Stimulated activated CD8-positive, alpha-beta memory T cell treated with anti-CD3 and anti-CD28 coated beads, Interleukin-4, amount 100 ng/mL, for 1 hour (primary cell): ENCODE measurements at places on chromosomes 2 and 18.

GRCh38 chr18:45330170-45330594 is 285.1 kb upstream of the SLC14A2 start:
- no peak for DNase-seq

DNA sequence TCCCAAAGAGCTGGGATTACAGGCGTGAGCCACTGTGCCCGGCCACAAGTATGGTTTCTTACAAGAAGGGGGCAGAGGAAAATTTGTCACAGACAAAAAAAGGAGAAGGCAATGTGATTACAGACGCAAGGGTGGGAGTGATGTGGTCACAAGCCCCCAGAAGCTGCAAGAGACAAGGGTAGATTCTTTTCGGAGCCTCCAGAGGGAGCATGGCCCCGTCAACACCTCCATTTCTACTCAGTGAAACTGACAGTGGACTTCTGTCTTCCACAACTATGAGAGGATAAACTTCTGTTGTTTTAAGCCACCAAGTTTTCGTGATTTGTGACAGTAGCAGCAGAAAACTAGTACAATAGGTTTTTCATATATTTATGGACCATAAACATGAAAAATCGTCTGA is 2.1 kb upstream of the TCF7L1 start:
- DNase-seq, result no peak

GRCh38 chr2:216991563-216991962 is 131.7 kb upstream of the TNP1 start:
- no peak for DNase-seq

GRCh38 chr2:181367906-181368435 is 89.2 kb upstream of the ITGA4 start:
- no peak for DNase-seq

GRCh38 chr2:196274387-196274809 is 103.0 kb upstream of the STK17B start:
- no peak for DNase-seq

GRCh38 chr2:20198001-20198400 is 26.9 kb downstream of the SDC1 start:
- DNase-seq, result no peak

- no peak for DNase-seq
Observed at GRCh38 chr2:46098621-46099062, 198.6 kb upstream of the EPAS1 start.

- no peak for DNase-seq
Observed at GRCh38 chr2:3498783-3499394, 20.4 kb downstream of the ADI1 start.

DNA sequence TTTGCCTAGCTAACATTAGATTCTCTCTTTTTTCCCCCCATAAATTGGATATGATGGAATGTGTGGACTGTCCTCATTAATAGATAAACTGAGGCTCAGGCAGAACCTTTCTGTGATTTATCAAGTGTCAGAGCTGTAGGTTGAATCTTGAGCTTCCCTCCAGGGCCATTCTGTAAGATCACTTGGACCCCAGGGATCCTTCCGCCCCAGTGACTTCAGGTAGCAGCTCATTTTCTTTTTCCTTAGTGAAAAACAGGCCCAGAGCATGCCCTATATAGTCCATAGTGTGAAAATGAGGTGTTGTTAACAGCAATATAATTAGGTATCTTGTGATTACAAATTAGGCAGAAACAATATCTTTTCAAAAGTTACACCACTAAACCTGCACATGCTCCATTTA is 269.7 kb downstream of the ZNF385B start:
- DNase-seq, result no peak

DNA sequence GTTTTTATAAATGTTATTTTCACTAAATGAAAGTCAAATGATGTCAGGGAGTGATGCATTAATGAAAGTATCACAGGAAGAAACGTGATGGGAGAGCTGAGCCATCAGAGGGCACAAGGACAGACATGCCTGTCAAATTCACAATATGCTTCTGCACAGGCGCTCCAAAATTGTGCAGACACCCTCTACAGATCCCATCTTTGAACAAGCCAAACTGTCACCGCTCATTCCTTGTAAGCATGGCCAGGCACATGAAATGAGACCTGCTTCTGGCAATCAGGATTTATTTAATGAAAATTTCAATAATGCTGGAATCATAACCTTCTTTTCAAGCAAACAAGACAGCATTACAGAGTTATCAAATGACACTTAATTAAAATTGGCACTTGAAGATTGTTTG is 20.4 kb upstream of the FSHR start:
- no peak for DNase-seq

GRCh38 chr2:950080-950966 is at the start of gene SNTG2:
Gene SNTG2 (plus strand): TSS chr2:950849. CDS start chr2:950997, 148 bp downstream.
- DNase-seq, result peak; percentile 13

GRCh38 chr18:4851301-4851976 is 345.6 kb downstream of the AKAIN1 start:
- no peak for DNase-seq

- DNase-seq, result no peak
Observed at GRCh38 chr2:27741673-27742072, 29.8 kb upstream of the MRPL33 start.

DNA sequence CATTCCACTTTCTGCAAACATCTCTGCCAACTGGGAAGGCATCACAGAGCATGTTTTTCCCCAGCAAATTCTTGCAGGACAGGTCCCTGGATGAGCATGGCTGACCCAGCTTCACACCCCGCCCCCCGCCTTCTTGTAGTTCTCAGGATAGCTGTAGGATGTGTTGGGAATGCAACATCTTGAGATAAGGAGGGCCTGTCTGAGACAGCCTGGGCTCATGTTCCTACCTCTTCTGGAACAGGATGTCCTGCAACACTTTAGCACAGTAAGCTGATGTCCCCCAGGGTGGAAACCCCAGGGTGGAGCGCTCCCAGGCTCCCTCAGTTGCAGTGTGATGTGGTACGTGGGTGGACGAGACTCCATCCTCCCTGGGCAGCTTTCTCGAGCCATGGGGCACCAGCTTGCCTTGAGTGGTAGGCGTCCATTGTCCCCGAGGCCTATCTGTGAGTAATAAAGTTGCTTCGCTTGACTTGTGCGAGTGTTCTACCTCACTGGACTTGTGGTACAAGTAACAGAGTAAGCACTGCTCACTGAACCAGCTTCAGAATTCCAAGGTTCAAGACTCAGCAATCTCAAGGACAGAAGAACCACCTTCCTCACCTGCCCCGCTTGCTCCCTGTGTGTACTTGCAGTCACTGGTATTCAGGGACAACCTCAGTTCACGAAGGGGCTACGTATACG is 48.6 kb downstream of the EMX1 start:
- no peak for DNase-seq

DNA sequence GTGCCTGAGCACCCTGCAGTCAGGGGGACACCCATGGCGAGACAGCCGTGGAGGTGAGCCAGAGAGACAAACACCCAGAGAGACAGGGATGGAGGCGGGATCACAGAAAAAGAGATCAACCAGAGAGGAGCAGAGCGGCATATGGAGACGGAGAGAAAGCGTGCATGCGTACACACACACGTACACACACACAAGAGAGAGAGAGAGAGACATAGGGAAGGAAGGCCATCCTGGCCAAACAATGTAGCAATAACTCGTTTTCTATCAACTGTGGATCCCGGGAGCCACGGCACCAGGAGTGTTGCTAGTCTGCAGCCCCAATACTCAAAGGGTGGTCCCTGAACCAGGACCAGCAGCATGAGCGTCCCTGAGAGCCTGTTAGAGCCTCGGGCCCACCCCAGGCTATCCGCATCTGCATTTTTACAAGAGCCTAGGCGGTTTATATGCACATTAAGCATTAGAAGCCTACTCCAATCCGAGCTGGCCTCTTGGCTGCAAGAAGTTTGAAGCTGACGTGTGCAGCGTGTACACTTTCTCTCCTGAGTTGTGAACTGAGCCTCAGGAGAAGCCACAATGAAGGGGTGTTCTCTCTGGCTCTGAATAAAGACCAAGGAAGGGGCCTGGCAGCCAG is 50.1 kb upstream of the MYCN start:
- DNase-seq, result no peak

DNA sequence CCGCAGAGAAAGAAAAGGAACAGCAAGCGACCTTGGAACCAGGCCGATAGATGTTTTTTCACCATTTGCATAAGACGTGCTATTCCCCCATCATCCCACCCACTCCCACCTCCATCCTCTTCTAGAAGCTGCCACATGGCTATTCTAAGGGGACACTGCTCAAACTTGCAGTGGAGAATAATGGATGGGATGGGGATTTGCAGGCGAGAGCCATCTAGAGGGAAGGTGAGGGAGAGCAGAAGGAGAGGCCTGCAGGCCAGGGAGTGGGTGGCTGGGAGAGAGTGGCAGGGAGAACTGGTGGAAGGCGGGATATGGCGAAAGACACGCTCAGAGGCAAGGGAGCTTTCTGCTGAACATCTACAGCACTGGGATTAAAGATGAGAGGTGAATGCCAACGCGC is 84.9 kb downstream of the MAPK4 start:
- DNase-seq, result no peak

DNA sequence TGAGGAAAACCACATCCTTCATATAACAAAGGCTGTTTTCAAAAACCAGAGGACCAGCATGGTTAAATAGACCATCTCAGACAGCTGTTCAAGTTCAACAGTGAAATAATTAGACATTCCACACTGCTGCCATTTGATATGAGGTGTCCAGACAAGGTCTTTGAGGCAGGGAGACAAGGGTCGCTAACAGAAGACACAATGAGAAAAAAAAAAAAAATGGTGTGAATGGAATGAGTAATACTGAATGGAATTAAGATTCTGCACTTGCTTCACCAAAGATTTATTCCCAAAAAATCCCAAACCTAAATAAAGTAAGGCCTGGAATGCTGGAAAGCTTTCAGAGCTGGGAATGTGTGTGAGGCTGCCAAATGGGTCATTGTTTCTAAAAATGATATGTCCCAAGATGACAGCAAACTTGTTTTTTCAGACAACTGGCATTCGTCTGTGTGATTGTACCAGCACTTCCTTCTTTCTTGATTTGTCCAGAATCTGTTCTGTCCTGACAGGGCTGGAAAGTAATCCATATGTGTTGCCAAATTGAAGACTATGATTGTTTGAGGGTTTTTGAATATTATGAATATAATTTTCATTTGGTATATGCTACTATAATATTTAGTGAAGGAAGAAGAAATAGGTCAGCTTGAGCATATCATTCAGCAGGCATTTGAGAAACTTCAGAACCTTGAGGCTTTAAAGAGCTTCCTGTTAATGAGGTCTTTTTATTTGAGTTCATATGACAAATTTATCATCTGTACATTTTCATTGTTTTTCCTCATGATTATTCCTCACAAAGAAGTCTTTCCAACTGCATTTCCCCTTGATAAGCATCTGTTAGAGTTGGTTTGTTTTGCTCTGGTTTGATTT is 85.2 kb upstream of the ITGA4 start:
- DNase-seq, result no peak

DNA sequence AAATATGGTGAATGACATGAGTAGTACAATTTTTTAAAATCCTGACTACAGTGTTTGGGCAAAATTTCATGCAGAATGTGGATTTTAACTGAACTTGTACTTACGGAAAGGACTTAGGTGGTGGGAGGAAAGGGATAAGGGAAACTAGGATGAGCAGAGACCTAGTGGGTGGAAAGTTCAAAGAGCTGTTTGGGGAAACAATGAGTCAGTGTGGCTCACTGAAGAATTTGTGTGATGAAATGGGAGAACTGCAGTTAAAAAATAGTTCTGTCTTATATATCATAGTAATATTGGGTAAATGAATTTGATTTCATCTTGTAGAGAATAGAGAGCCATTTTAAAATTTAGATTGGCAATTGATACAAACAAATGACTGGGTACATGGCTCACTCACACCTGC is 220.1 kb upstream of the CTAGE1 start:
- DNase-seq, result no peak

GRCh38 chr2:209424199-209424701 is 403 bp downstream of the MAP2 start:
- no peak for DNase-seq

DNA sequence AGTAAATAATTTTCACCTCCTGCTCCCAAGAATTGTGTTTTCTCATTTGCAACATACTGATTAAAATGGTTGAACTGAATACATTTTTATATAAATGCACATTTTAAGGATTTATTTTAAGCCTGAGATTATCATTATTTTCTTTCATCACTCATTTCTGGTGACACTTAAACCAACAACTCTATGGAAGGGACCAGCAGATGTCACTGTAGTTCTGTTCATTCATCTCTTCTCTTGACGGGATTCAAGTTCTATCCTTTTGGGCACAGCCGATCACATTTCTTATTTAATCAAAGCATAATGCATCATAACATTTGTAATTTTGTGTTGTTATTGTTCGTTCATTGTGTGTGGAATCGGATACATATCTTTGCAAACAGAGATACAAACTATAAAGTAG is 417.9 kb downstream of the HRH4 start:
- DNase-seq, result no peak

- DNase-seq, result no peak
Observed at GRCh38 chr2:46493241-46493970, 14.0 kb downstream of the TMEM247 start.

DNA sequence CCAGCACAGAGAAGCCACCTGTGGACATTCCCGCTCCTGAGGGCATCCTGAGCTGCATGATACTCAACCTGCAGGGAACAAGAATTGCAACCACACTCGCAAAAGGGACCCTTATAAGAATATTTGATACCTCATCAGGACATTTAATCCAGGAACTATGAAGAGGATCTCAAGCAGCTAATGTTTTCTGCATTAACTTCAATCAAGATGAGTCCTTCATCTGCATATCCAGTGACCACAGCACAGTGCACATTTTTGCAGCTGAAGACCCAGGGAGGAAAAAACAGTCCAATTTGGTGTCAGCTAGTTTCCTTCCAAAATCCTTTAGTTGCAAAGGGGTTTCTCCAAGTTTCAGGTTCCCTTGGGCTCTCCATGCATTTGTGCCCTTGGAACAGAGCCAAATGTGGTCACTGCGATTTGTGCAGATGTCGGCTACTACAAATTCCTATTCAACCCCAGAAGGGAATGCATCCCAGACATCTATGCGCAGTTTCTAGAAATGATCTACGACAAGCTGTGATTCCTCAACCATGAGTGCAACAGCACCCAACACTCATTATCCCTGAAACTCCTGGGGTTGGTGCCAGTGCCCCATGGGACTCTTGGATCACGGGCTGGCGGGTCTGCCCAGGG is 23.3 kb upstream of the FHOD3 start:
- no peak for DNase-seq
